ENCODE measurements at places on chromosomes 5 and 9. TPM values are rescaled to one million over a fixed set of nuclear protein-coding genes. Genes with fewer than 3 reads are reported as not detected.

PCDHA6 gene
- total RNA-seq = 0.19 TPM

CRB2 gene
- not detected for total RNA-seq

EPB41L4B gene
- 1.9 TPM for total RNA-seq

RPL35 gene
- total RNA-seq = 3,133 TPM

- DNase-seq = no peak
Measured at GRCh38 chr5:171271798-171272197, 37.2 kb upstream of the TLX3 start.

DNA sequence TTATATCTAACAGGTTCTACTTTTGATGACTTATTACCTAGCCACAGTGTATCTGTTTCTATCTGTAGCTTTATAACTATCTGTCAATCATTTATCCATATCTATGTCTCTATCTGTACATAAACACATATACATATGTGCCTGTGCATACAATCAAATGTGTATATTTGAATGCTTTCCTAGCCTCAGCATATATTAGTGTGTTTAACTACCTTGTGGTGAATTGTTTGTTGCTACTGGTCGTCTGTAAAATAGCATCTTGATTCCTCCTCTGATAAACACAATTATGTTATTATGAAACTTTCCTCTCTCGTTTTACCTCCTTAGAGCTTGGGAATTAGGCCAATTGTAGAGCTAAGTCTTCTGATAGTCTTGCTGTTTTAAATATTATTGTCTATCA is 44.4 kb downstream of the PARP8 start:
- DNase-seq = no peak

GRCh38 chr5:121285801-121286521 is 565.7 kb upstream of the FTMT start:
- DNase-seq = no peak

DNA sequence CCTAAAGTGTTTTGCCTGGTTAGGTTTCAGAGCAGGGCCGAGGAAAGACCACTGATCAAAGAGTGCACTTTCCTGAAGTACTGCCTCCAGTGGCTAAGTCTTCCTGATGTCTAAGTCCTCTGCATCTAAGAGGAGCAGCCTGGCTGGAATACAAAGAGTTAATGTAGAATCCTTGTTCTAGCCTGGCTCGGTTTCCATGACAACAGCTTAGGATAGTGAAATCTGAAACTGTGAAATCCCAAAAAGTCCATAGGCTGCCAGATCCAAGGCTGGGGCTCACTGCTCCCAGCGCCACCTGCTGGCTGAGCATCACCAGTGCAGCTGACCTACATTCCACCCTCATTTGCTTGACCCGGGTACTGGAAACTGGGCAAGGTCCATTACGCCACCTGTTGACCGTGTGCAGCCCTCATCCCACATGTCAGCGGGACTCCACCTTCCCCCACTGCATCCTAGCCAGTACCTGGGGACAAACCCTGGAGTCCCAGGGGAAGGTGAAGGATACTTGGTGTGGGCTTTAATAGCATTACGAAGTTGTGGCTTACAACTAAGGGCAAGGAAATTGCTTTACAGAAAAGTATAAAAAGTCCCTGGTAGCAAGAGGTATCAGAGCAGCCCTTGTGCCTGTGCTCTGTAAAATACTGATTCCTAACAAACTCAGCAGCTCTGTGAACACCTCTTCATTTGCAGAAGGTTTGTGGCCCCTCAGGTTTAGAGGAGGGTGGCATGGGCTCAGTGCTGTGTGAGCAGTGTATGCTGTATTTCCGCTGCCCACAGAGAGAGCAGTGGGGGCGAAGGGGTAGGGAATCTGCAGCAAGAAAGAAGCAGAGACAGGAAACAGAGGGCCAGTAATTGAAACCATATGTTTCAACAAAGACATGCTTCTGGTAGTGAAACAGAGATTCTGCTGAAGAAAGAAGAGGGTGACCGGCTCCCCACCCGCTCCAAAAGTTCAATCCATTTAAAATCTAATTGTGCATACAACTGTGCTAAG is 36.0 kb downstream of the PCDHGC5 start:
- no peak for DNase-seq

All from esophagus squamous epithelium (tissue), 5 donors.